GM13977 (cell line): ENCODE measurements at places on chromosomes 6 and 20.

GRCh38 chr20:5046656-5047339 lies 45.5 kb upstream of the SLC23A2 start:
- no peak for DNase-seq

- DNase-seq: no peak
These were observed 8.8 kb downstream of the TMEM151B start for GRCh38 chr6:44278774-44279697.

- DNase-seq: peak; percentile 25
These were observed 70.2 kb upstream of the TMEM170B start for GRCh38 chr6:11467364-11467763.

DNA sequence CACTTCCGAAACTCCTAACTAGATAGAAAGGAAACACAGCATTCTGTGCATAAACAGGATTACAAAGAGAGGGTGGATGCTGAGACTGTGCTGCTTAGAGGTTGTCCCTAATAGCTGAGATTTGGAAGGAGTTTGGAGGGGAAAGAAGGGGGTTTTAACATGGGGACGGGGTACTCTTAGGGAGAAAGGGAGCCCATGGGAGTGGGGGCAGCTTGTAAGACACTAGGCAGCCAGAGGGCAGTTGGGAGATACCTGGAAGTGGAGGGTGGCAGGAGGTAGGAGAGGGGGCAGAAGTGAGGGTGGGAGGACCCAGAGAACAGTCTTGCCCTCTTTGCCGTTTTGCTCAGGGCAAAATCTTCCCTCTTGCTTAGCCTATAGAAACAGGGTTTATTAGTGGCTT lies 16.4 kb downstream of the MANBAL start:
- no peak for DNase-seq

- DNase-seq: no peak
These were observed 110.2 kb downstream of the RCAN2 start for GRCh38 chr6:46381057-46381456.

DNA sequence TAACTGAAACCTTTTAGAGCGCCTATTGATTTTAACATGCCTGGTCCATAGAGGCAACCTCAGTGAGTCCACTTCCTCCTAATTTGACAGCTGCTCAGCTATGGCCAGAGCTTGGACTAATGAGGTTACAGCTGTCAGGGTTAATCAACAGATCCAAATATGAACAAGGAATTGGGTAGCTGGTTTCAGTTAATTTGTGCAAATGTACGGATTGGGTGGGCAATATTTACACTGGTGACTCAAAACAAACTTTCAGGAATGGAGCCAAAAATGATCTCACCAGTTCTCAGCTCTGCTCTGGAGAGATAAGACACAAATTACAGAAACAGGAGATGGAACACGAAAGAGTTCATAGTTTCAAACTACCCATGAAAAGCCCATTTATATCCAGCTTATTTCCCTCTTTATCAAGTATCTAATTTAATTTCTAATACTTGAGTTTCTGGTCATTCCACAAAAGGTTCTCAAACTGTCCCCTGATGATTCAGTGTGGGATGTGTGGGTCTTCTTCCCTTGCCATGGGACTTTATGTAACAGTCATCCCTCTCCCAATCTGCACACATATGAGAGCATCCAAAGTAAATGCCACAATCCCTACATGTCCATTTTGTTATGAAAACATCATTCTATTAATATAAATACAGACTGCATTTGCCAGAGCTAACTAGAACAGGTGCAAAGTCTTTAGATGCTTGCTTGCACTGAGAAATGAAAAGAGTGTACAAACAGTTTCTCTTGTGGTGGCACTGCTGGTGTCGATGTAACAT lies 149.9 kb downstream of the RPS12 start:
- no peak for DNase-seq

GRCh38 chr6:132041706-132042105 lies 90.5 kb upstream of the CCN2 start:
- no peak for DNase-seq

- DNase-seq: no peak
These were observed 166.7 kb downstream of the PRKN start for GRCh38 chr6:162560891-162561290.

DNA sequence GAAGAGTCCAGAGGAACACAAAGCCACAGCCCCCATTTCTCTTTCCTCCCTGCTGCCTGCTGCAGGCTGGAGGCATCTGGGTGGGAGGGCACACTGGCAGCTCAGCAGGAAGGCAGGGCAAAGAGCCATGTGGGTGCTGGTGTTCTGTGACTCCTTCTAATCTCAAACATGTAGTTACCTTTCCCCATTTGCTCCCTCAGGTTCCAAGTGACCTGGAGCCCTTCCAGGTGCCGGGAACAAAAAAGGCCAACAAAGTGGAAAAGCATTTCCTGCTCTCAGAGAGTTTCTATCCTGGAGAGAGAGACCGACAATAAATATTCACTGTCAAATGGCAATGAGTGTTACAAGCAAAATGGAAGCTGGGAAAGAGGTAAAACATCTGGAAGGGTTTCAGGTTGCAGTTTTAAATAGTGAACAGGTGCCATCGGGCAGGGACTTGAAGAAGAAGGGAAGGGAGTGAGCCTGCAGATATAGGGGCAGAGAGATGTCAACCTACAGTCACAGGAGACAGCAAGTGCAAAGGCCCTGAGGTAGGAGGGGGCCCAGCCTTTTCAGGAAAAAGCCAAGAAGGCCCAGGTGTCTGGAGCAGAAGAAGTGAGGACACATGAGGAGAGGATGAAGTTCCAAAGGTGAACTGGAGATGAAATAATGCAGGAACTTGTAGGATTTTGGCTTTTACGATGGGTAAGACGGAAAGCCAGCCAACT lies 43.6 kb upstream of the IYD start:
- DNase-seq: no peak

- no peak for DNase-seq
These were observed 772.8 kb upstream of the MAN1A1 start for GRCh38 chr6:120122401-120122800.

- DNase-seq: no peak
These were observed 256.6 kb downstream of the DLL1 start for GRCh38 chr6:170034294-170034693.

DNA sequence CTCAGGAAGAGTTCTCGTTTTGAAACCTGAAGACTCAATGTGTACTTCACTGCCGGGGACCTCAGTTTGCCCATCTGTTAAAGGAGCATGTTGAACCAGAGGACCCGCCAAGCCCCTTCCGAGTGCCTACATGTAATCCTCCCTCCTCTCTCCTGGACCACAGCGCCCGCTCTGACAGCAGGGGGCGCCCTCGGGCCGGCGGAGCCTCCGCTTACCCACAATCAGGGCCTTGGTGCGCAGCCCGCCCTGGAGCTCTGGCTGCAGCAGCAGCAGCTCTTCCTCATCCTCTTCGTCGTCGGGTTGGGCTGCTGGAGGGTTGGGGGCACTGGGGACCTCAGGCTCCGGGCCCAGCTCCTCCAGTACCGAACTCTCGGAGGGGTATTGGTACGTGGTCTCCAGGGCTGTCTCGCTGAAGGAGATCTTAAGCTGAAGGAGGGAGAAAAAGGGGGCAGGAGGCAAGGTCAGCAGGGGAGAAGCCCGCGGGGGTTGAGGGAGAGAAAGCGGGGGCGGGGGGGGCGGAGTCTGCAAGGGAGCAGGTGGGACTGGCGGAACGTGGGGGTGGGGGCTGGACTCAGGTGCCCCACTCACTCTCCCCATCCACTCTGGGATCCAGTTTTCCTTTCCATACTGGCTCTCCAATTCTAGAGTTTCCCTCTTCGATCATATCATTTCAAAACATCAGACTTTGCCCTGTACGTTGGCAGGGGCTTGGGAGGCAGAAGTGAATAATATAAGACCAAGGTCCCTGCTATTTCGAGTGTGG lies 6.3 kb upstream of the DHX16 start:
- peak; percentile 84 for DNase-seq

DNA sequence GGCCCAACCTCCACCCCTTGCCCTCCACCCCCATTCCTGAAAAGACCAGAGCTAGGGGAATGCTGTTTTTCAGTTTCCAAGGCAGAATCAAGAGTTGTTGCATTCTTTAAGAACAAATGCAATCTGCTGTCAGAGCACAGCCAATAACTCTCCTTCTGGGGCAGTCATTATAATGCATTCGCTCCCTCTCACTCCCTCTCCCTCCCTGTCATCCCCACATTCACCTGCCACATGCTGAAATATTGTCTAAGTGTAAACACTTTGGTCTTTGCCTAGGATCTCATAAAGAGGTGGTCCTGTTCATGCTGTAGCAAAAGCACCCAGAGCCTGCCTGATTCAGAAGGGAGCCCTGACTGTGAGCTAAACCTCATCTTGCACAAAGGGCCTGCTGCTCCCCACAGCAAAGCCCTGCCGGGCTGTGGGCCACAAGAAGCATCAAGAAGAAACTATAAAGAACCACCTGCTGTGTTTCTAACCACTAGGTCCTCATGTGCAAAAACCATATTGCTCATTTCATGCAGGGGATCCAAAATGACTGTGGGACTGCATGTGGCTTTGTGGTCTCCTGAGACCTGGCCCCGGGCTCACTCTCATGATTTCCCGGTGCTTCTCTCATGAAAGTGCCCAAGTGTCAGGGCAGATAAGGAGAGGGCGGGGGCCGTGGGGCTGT lies 85.6 kb downstream of the GPR6 start:
- peak; percentile 47 for DNase-seq

DNA sequence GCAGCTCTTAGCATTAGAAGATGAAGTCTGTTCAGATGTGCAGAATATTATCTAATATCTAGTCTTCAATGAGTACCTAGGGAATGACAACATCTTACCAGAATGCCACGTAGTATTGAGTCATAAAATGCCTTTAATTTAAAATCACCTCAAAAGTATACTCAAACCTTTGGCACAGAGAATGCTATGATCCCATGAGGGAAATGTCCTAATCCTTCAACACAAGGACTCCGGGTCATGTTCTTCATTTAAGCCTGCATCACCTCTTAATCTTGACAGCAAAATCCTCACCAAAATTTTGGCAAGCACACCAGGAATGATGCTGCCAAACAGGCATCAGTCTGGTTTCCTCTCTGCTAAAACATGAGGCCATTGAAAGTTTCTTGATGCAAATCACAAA lies 23.6 kb upstream of the MARCKS start:
- no peak for DNase-seq

GRCh38 chr20:50543326-50543725 lies 33.1 kb downstream of the PTPN1 start:
- no peak for DNase-seq
